ENCODE measurements at places on chromosomes 11 and 22. TPM values are rescaled to one million over a fixed set of nuclear protein-coding genes. Genes with fewer than 3 reads are reported as not detected.

Gene TRIM48
- not detected for total RNA-seq

Gene SOX6
- 5.4 TPM for total RNA-seq

Gene RAB36
- total RNA-seq = 5.9 TPM

Gene CEND1
- 3.8 TPM for total RNA-seq

Gene NKAPD1
- total RNA-seq = 13.6 TPM

Gene PPFIA1
- 20.7 TPM for total RNA-seq

Gene SMTNL1
- total RNA-seq = not detected

Gene RIMBP3B
- under 0.01 TPM for total RNA-seq

Gene TIMM10
- 14.7 TPM for total RNA-seq

Gene NXF1
- 44.3 TPM for total RNA-seq

Gene ROBO4
- 0.80 TPM for total RNA-seq

Gene BACE1
- 24.3 TPM for total RNA-seq

Gene CARNS1
- 0.88 TPM for total RNA-seq

Gene TPBGL
- not detected for total RNA-seq
